ENCODE measurements at places on chromosomes 11 and 22.

GRCh38 chr11:119525180-119525866 is 102.4 kb upstream of the THY1 start:
- DNase-seq: no peak

- DNase-seq: no peak
Measured at GRCh38 chr11:19829109-19829837, 116.6 kb downstream of the NAV2 start.

GRCh38 chr11:8709002-8709672 is 26.5 kb downstream of the RPL27A start:
- DNase-seq: no peak

GRCh38 chr11:26227883-26228502 is 103.9 kb upstream of the ANO3 start:
- no peak for DNase-seq

DNA sequence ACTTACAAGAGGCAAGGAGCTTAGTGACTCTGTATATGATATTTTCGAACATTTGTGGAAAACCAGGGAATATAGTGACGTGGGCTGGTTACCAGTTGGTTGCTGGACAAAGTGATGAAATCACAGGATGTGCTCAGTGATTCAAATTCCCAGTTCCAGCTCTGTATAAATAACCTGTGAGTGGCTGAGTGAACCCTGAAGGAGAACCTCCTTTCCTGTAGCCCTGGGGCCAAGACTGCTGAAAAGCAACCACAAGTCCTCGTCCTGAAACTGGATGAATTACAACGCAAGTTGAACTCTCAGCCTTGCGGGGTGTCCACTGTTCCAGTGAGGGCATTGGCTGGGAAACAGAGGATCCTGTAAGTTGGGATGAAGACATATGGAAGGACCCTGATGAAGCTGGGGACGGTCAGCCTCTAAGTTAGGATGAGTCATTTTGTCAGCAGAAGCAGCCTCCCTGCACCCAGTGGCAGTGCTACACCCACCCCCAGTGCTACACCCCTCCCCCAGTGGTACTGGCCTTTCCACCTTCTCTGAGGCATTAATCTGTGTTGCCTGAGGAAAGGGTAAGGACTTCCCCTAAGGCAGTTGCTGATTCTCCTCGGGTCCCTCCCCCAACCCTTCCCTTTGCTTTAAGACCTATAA is 22.0 kb upstream of the CD81 start:
- no peak for DNase-seq

GRCh38 chr11:92628401-92629292 is 340.8 kb upstream of the MTNR1B start:
- DNase-seq: no peak

- no peak for DNase-seq
Measured at GRCh38 chr11:119580081-119580480, 148.9 kb downstream of the NECTIN1 start.

DNA sequence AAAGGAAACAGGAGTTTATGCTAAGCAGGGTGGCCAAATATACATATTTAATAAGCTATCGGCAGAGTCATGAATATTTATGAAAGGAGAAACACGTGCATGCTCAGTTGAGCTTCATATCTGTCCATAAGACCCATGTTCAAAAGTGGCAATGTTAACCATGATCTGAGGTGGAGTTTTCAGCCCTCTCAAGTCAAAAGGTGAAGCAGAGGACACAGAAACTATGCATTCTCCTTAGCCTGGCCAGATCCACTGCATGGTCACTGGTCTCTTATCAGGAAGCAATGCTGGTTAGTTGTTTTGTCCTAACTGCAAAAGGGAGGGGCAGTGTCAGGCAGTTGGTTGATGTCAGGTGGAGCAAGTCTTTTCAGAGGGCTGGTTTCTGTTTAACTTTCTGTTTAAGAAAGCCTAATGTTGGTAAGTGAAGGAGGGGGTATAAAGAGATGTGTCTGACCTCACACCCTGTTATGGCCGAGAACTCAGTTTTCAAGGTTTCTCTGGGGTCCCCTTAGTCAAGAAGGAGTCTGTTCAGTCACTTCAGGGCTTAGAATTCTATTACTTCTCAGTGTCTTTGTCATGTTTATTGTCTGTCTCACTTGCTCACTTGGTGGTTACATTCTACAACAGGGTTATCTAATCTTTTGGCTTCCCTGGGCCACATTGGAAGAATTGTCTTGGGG is 5.5 kb upstream of the SELENOH start:
- no peak for DNase-seq

DNA sequence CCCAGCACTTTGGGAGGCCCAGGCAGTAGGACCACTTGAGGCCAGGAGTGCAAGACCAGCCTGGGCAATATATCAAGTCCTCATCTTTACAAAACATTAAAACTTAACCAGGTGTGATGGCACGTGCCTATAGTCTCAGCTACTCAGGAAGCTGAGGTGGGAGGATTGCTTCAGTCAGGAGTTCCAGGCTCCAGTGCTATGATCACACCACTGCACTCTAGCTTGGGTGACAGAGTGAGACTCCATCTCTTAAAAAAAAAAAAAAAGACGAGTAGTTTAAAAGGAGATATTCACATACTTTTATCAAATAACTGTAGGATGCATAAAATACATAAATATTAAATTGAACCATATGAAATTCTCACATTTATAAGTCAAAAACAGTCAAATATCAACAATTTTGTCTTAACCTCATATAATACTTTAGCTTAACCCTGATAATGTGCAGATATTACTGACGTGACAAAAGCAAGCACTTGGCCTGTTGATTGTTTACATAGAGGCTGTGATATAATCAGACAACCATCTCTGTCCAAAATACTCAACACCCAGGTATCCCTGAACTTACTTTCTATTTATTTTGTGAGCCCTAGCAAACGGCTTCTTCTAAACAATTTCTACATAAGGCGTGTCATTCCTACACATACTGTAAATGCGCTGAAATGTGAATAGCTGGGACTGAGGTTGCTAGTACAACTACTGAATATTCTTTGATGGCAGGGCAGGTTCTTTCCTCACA is 57.0 kb downstream of the PRCP start:
- DNase-seq: no peak

DNA sequence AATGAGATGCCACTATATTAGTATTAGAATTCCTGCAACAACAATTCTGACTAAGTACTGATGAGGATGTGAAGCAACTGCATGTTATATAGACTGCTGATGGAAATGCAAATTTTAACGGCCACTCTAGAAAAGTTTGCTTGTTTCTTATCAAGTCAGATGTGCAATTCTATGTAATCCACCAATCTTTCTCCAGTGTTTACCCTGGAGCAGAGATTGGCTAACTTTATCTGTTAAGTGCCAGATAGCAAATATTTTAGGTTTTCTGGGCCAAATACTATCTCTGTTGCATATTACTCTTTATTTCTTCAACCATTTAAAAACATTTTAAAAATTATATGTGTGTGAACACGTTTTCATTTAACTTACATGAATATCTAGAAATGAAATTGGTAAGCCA is 586.9 kb downstream of the FAM181B start:
- no peak for DNase-seq

Data from stimulated activated CD4-positive, alpha-beta T cell treated with anti-CD3 and anti-CD28 coated beads, Interleukin-4, amount 100 ng/mL, for 24 hours (primary cell).